Mammary microvascular endothelial cell (primary cell): ENCODE measurements at places on chromosomes 7 and 10. TPM values are rescaled to one million over a fixed set of nuclear protein-coding genes. Genes with fewer than 3 reads are reported as not detected.

Gene TRIM74
- total RNA-seq, result not detected in 2 replicates

Gene BTAF1
- 14.3 and 14.5 TPM in 2 replicates for total RNA-seq

Gene AS3MT
- total RNA-seq, result 1.1 and 2.3 TPM in 2 replicates

Gene PSMG3
- total RNA-seq, result 38.4 and 40.7 TPM in 2 replicates

Gene BICC1
- 0.15 TPM in 1 of 2 replicates, not detected in the other for total RNA-seq

Gene ZNF679
- total RNA-seq, result not detected in 2 replicates

Gene DYDC1
- not detected in 2 replicates for total RNA-seq

Gene CYP2C9
- total RNA-seq, result not detected in 2 replicates

Gene MRPL43
- total RNA-seq, result 80.0 and 96.6 TPM in 2 replicates

Gene CACNA2D1
- 10.3 and 18.3 TPM in 2 replicates for total RNA-seq

Gene XRCC2
- total RNA-seq, result 4.7 and 6.5 TPM in 2 replicates

Gene SPDYE16
- total RNA-seq, result 0.07 TPM in 1 of 2 replicates, not detected in the other

Gene PAX2
- not detected in 2 replicates for total RNA-seq

Gene ZNF438
- 15.9 and 23.8 TPM in 2 replicates for total RNA-seq

Gene GPR26
- total RNA-seq, result not detected in 2 replicates

Gene TMEM196
- not detected in 2 replicates for total RNA-seq

Gene ARHGAP22
- total RNA-seq, result 35.3 and 37.4 TPM in 2 replicates

Gene ACTL6B
- total RNA-seq, result not detected in 2 replicates

Gene ZFAND4
- total RNA-seq, result 3.8 TPM in 2 replicates

Gene CALML5
- total RNA-seq, result not detected in 2 replicates

Gene NOLC1
- total RNA-seq, result 74.6 and 79.2 TPM in 2 replicates

Gene SCART1
- total RNA-seq, result under 0.01 and 0.25 TPM in 2 replicates

Gene C7orf33
- not detected in 2 replicates for total RNA-seq

Gene GPR141
- not detected in 2 replicates for total RNA-seq

Gene RSU1
- total RNA-seq, result 107 and 113 TPM in 2 replicates

Gene PSMC2
- total RNA-seq, result 165 and 170 TPM in 2 replicates

Gene FOXI2
- not detected in 2 replicates for total RNA-seq

Gene LDB3
- total RNA-seq, result not detected in 2 replicates

Gene OLAH
- total RNA-seq, result 1.5 and 2.5 TPM in 2 replicates

Gene SLC18A2
- total RNA-seq, result not detected in 2 replicates

Gene ZNF804B
- not detected in 2 replicates for total RNA-seq

Gene CRPPA
- 1.4 TPM in 2 replicates for total RNA-seq

Gene GIMAP8
- total RNA-seq, result 16.7 and 18.3 TPM in 2 replicates

Gene FEZF1
- total RNA-seq, result not detected in 2 replicates

Gene MMD2
- not detected in 2 replicates for total RNA-seq

Gene ZNF800
- total RNA-seq, result 9.6 and 18.1 TPM in 2 replicates

Gene AGR2
- total RNA-seq, result not detected in 2 replicates

Gene PLXDC2
- total RNA-seq, result 0.07 and 1.1 TPM in 2 replicates

Gene ANXA8
- total RNA-seq, result not detected in 2 replicates

Gene SPDYE9
- total RNA-seq, result not detected in 2 replicates

Gene PCDH15
- total RNA-seq, result under 0.01 TPM in 1 of 2 replicates, not detected in the other

Gene ZKSCAN1
- total RNA-seq, result 11.3 and 13.6 TPM in 2 replicates

Gene NEUROD6
- not detected in 2 replicates for total RNA-seq

Gene NKX2-3
- total RNA-seq, result not detected in 2 replicates

Gene IGF2BP3
- 100 and 125 TPM in 2 replicates for total RNA-seq

Gene PDZD7
- 0.07 and 1.8 TPM in 2 replicates for total RNA-seq

Gene GDF2
- total RNA-seq, result not detected in 2 replicates

Gene PPP1R17
- not detected in 2 replicates for total RNA-seq

Gene DLX6
- total RNA-seq, result not detected in 2 replicates

Gene NODAL
- not detected in 2 replicates for total RNA-seq

Gene MMRN2
- total RNA-seq, result 199 and 215 TPM in 2 replicates

Gene ZNF212
- total RNA-seq, result 3.9 and 4.1 TPM in 2 replicates

Gene NKX6-2
- not detected in 2 replicates for total RNA-seq

Gene ENO4
- total RNA-seq, result not detected in 2 replicates

Gene NAT16
- not detected in 2 replicates for total RNA-seq

Gene AOAH
- 0.07 TPM in 1 of 2 replicates, not detected in the other for total RNA-seq

Gene CALHM2
- total RNA-seq, result 25.2 and 33.1 TPM in 2 replicates
